Transverse colon (tissue), 4 donors: ENCODE measurements at places on chromosomes 5 and 9. TPM values are rescaled to one million over a fixed set of nuclear protein-coding genes. Genes with fewer than 3 reads are reported as not detected.

GRCh38 chr5:109704282-109704952 is 14.7 kb downstream of the MAN2A1 start:
- H3K27me3 ChIP-seq = no peaks in the 10 kb centered on the region
- no peak for DNase-seq
- no peak overlapping the region for H3K4me3 ChIP-seq
- H3K27ac ChIP-seq = no peak overlapping the region

Gene ADAMTS13
- 2.6 TPM for total RNA-seq

Gene IFNA21
- total RNA-seq = not detected

GRCh38 chr9:18410983-18411382 is 63.0 kb upstream of the ADAMTSL1 start:
- H3K4me3 ChIP-seq = no peak overlapping the region
- H3K27me3 ChIP-seq = no peaks in the 10 kb centered on the region
- H3K4me1 ChIP-seq = no peaks in the 10 kb centered on the region
- DNase-seq = no peak
- no peak overlapping the region for H3K27ac ChIP-seq

GRCh38 chr5:176625966-176626875 is 4.1 kb downstream of the SNCB start:
- H3K36me3 ChIP-seq = no peaks in the 10 kb centered on the region
- no peak overlapping the region for H3K27ac ChIP-seq
- H3K4me3 ChIP-seq = no peak overlapping the region
- H3K27me3 ChIP-seq = peaks cover 95% of the 10 kb centered on the region
- H3K4me1 ChIP-seq = peaks cover 19% of the 10 kb centered on the region

DNA sequence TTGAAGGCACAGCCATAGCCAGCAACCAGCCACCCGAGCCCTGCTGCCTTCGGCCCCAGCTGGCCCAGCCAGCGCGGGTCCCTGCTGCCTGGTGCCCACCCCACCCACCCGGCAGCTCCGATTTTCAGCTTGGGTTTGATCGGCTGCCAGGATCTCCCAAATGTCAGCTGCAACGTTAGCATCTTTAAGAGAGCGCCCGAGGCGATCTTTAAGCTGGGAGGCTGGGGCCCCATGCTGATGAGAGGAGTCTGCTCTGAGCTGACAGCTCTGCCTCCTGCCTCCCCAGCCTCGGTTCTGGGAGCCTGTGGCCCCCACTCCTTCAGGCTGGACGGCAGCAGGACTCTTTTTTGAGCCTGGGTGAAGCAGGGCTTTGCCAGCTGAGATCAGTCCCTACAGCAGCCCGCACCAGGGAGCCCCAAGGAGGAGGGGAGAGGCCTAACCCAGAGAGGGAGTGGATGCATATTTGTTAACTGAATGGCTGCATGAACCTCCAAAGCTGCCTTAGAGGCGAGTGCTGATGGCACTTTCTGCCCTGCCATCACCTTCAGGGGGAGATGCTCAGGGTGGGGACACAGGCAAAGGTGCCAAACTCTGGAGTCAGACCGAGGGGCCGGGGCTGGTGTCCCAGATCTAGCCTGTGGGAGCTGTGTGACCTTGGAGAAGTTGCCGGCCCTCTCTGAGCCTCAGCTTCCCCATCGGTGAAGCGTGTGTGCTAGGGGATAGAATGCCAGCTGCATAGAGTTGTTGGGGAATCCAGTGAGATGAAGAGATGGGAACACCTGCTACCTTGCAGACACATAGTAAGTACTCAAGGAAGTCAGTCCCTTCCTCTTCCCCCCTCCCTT is 165.5 kb downstream of the C9orf50 start:
- no peaks in the 10 kb centered on the region for H3K27me3 ChIP-seq
- DNase-seq = no peak
- H3K4me1 ChIP-seq = peaks cover 23% of the 10 kb centered on the region
- H3K36me3 ChIP-seq = no peaks in the 10 kb centered on the region

Gene PKD2L2
- total RNA-seq = not detected

DNA sequence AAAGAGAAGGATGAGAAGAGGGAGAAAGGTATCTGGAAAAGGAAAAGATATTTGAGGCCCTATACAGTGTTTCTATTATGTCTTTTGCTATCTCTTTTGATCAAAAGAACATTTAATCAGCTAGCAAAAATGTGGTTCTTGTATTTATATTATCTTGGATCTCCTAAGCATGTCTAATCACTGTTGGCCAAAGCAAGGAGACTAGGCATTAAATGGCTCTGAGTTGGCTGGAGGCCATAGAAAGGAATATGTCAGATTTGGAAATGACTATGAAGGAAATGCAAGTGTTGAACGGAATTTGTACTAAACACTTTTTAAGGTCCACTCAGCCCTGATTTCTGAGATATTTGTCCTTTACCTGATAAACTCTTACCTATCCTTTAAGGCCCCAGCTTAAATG is 22.4 kb upstream of the THG1L start:
- no peak for DNase-seq
- no peak overlapping the region for H3K27ac ChIP-seq
- H3K4me1 ChIP-seq = peaks cover 4% of the 10 kb centered on the region
- H3K27me3 ChIP-seq = no peaks in the 10 kb centered on the region
- H3K36me3 ChIP-seq = no peaks in the 10 kb centered on the region

- no peak overlapping the region for H3K4me3 ChIP-seq
- no peak for DNase-seq
- H3K27me3 ChIP-seq = no peaks in the 10 kb centered on the region
- no peaks in the 10 kb centered on the region for H3K36me3 ChIP-seq
Measured at GRCh38 chr9:91500509-91501014, 76.9 kb upstream of the NFIL3 start.
